Smooth muscle cell of the coronary artery (primary cell): ENCODE measurements at places on chromosomes 5 and 9. TPM values are rescaled to one million over a fixed set of nuclear protein-coding genes. Genes with fewer than 3 reads are reported as not detected.

MAN1B1 gene
- 69.0 and 76.6 TPM in 2 replicates for total RNA-seq

FAM153A gene
- not detected in 2 replicates for total RNA-seq

CD72 gene
- 0.30 and 3.5 TPM in 2 replicates for total RNA-seq

GRIA1 gene
- 2.1 TPM in 1 of 2 replicates, not detected in the other for total RNA-seq

TAS2R1 gene
- total RNA-seq: not detected in 2 replicates

CATSPER3 gene
- 0.08 TPM in 1 of 2 replicates, not detected in the other for total RNA-seq
